ENCODE measurements at places on chromosomes 1 and 21.

GRCh38 chr21:15964236-15964855 lies 234.6 kb downstream of the USP25 start:
- DNase-seq, result no peak

- DNase-seq, result no peak
These were observed 16.3 kb upstream of the ACKR1 start for GRCh38 chr1:159188375-159188788.

DNA sequence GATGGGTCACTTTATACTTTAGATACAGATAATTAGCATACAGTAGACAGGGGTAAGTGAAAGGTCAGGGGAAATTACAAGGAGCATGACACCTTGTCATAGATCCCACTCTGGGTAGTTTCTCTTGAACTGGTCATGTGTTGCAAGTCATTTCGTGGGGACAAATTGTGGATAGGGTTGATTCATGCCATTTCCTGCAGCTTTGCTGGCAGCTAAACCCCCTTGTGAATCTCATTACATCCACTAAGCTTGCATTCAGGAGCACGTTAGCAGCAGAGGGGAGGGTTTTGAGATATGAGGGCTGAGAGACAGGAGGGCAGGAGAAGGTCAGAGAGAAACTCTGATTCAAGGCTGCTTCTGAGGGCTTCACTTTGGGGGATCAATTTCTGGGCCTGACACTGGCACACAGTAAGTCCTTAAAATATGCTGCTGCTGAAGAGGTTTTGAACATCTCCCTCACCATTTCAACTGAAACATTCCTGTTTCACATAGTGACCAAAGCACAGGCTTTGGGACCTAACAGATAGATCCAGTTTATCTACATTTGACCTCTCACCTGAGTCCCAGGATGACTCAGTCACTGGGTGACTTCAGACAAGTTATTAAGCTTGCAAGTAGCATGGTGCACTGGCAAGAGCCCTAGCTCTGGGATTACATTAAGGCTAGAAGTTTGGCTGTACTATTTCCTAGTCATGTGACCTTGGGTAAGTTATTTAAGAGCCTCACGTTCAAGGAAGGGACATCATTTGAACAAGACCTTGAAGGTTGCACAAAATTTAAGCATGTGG lies 206.0 kb upstream of the USP24 start:
- DNase-seq, result no peak

GRCh38 chr1:206468571-206468970 lies 1.7 kb upstream of the IKBKE start:
- DNase-seq, result no peak

DNA sequence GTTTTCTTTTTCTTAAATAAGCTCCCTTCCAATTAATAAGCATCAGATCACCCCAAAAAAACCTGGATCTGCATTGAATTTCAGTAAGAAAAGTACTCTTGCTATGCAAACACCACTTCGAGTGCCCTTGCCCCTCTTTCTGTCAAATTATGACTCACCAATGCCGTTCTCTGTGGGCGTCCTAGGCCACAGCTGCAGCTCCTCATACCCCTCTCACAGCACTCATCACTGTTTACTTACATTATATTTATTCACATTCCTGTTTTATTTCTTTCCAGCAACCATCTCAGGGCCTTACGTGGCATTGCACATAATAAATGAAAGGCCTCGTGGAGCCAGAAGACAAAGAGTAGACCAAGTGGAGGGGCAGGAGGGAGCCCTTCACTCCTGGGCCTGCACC lies 99.1 kb upstream of the CTTNBP2NL start:
- DNase-seq, result peak; percentile 4

- no peak for DNase-seq
These were observed 87.7 kb downstream of the CASZ1 start for GRCh38 chr1:10708757-10709156.

GRCh38 chr1:160205242-160206035 lies at the start of gene PEA15:
Gene PEA15 (plus strand): TSS chr1:160205384. CDS start chr1:160211545, 6,161 bp downstream.
- peak; percentile 78 for DNase-seq

GRCh38 chr1:156892190-156893047 lies 1.1 kb upstream of the PEAR1 start:
- DNase-seq, result peak; percentile 90

DNA sequence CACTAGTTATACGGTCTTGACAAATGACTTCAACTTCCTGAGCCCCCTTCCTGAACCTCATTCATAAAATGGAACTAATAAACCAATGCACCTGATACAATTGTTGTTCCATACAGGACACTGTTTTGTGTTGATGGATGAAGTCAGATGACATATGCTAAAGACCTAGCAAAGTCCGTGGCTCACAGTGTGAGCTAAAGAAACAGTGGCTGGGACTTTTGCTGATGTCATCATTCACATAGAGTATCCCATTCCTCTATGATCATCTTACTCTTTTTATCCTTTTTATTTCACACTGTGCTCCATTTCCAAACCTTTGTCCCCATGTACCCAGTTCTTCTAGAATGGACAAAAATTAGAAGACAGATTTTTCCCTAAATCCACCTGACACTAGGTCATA lies 83.7 kb upstream of the KAZN start:
- DNase-seq, result no peak

DNA sequence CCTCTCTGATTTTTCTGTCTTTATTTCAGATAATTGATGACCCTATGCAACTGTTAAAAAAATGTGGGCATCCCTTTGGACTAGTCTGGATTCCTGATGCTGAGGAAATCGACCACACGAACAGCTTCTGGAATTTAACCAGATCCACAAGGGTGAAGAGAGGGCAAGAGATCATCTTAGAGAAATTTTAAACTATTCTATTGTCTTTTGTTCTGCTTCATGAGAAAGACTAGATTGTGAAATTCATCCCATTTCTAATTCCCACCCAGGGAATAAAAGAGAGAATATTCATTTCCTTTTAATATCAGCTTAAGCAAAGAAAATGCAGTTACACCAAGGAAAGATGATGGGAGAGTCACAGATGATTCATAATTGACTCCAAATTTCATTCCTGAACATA lies 71.8 kb downstream of the DUSP10 start:
- DNase-seq, result no peak

Data from activated CD4-positive, alpha-beta T cell treated with anti-CD3 and anti-CD28 coated beads, Interleukin-2, amount 50 U/mL, for 48 hours (primary cell).